ENCODE measurements at places on chromosomes 12 and 14.
A peak's percentile ranks its signal among the peaks of the same experiment; 100 is the strongest.

DNA sequence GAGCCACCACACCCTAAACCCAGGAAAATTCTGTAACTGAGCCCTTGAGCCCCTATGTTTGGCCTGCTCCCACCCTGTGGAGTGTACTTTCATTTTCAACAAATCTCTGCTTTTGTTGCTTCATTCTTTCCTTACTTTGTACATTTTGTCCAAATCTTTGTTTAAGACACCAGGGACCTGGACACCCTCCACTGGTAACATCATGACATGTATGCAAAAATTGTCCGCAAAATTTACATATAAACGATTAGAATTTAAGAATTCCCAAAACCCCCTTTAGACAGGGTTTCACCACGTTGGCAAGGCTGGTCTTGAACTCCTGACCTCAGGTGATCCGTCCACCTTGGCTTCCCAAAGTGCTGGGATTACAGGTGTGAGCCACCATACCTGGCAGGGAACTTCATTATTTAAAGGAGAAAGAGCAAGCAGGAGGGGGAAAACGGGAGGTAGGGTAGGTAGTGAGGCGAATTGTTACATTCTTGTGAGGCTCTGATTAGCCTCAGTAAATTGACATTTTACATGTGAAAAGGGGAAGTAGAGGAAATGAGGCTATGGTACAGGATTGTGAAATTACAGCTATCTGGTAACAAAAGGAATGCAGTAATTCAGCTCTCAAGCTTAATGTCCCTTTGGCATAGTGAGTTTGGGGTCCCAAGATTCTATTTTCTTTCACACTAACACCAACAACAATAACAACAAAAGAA lies 27.6 kb downstream of the TUBA1A start:
- DNase-seq: no peak

DNA sequence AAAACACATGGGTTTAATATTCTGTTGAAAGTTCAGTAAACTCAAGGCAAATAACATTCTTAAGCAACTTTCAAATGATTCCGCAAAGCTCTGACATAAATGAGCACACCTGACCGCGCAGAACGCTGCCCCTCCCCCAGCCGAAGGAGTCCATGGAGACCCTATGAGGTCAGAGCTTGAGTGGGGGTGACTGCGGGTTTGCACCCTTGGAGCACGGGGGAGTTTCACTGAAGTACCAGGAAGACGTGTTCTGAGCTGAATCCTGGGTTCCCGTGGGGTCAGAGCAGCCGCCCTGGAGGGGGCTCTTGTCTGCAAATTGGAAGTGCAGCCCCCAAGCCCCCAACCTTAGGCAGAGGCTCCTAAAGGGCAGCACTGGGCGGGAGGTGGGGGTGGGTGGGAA lies 324.1 kb upstream of the SFSWAP start:
- DNase-seq: no peak

DNA sequence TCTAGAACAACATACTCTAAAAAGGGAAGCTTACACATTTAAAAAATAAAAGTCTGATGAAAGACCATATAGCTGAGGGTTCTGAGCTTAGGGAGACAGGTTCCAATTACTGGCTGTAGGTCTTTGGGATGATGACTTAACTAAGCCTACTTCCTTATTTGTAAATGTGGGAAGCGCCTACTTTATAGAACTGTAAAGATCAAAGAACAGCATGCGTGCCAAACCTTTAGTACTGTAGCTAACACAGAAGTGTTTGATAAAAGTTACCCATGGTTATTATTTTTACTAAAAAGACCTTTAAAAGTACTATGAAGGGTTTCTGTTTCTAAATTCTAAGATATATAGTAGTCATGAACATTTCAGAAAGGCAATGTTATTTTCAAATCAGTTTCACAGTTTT lies 35.7 kb downstream of the STK38L start:
- DNase-seq: no peak

GRCh38 chr12:6315704-6316597 lies 5.5 kb downstream of the PLEKHG6 start:
- DNase-seq: no peak

DNA sequence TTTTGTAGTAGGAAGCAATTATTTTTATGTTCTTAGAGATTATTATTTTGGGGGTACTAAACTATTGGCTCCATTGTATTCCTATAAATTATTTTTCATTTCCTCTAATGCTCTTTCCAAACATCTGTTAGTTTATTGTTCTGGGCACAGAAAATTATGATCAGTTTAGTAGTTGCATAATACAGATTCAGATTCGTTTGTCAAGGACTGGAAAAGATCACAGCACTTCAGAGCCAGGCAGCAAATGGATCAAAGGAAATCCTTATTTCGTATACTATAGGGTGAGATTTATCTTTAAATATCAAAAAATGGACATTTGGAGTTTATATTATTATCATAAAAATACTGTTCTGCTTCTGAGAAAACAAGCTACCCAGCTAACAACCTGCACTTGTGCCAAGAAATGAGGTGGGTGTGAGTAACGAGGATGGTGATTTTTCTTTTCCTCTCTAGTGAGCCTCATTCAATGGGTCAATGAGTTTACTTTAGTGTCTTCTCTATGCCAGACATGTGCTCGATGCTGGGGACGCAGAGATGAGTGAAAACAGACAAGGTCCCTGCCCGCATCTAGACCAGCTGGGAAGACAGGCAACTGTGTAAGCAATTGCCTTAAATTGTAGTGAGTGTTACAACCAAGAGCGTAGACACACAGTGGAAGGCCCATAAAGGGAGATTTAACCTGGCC lies 208.6 kb upstream of the PLXNC1 start:
- DNase-seq: no peak

GRCh38 chr12:42109031-42109430 lies 35.6 kb downstream of the GXYLT1 start:
- no peak for DNase-seq

- DNase-seq: no peak
Observed at GRCh38 chr12:91210144-91210543, 27.5 kb upstream of the DCN start.

DNA sequence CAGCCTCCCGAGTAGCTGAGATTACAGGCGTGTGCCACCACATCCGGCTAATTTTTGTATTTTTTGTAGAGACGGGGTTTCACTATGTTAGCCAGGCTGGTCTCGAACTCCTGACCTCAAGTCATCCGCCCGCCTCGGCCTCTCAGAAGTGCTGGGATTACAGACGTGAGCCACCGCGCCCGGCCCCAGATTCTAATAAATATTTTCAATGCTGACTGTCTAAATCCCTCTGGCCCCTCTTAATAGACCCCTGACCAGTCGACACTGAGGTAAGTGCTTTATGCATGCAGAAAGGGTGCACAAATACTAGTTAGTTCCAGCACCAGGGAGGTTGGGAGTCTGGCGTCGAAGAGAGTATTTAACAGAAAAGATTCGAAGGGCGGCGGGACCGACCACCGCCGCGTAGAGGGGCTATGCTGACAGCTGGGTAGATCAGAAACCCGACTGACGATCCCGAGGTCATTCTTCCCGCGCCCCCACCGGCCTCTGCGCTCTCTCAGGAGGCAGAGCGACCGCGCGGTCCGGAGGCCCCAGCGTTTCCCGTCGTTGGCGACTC lies 1.1 kb upstream of the SPATS2 start:
- peak; percentile 41 for DNase-seq

GRCh38 chr14:89352976-89353765 lies 63.9 kb downstream of the FOXN3 start:
- no peak for DNase-seq

DNA sequence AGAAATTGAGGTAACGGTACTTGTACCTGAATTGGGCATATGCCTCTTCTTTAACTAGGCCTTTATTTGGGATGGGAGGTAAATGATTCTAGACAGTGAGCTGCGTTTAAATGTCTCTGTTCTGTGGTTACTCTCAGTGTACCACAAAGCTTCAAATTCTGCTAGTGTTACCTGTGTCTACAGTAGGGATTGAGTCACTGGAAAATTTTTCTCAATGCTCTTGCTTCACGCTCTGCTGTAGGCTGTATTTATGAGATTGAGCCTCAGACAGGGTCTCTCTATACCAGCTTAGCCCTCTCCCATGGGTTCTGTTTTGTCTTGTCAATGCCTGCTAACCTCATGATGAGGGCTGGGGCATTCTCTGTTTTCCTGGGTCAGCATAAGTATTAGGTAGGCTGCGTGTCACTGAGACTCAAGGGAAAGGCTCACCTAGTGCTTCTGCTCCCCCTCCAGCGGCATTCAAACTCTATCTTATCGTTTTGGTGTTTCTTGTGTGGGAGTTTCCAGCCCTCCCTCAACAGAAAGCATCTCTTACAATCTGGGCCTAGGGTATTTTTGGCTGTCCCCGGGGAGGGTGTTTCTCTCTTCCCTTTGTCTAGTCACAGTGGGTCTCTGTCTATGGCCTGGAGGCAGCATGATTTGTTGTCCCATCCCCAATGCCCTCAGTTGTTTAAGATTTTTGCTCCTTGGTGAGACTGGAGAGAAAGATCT lies 285.8 kb downstream of the ADGRD1 start:
- no peak for DNase-seq
